ENCODE measurements at places on chromosomes 4 and X. TPM values are rescaled to one million over a fixed set of nuclear protein-coding genes. Genes with fewer than 3 reads are reported as not detected.
A peak's percentile ranks its signal among the peaks of the same experiment; 100 is the strongest.

GRCh38 chr4:91280551-91281290, 1023.0 kb upstream of the GRID2 start:
- H3K27me3 ChIP-seq = no peaks in the 10 kb centered on the region
- no peak overlapping the region for H3K27ac ChIP-seq
- no peak overlapping the region for H3K4me3 ChIP-seq
- no peaks in the 10 kb centered on the region for H3K36me3 ChIP-seq
- DNase-seq = no peak
- H3K4me1 ChIP-seq = no peaks in the 10 kb centered on the region

The FAM47A gene
- total RNA-seq = not detected

DNA sequence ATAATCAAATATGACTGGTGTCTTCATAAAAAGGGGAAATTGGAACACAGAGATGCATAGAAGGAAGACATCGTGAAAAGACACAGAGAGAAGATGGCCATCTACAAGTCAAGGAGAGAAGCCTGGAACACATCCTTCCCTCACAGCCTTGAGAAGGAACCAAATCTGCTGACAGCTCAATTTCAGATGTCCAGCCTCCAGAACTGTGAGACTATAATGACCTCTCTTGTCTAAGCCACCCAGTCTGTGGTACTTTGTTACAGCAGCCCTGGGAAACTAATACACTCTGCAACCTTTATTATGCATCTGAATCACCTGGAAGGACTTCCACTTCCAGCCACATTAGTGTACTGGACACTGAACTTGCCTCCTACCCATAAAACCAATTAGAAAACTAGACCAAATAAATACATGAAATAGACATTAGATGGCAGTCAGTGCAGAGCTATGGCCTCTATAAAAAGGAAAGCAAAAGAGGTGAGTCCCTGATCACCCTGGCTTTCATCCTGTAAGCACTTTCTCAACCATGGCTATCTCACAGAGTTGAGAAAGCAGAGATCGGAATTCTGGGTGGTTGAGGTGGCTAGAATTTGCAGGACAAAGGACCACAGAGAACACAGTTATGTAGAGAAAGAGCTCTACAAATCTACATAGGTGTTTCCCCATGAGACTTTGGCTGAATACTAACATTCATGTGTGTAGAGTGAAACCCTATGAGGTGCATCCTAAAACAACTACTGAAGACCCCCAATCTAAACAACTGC, 25.7 kb downstream of the GAB3 start:
- no peak overlapping the region for H3K4me3 ChIP-seq
- no peak for DNase-seq
- H3K27ac ChIP-seq = peak overlapping the region; percentile 62
- peaks cover 48% of the 10 kb centered on the region for H3K4me1 ChIP-seq
- no peaks in the 10 kb centered on the region for H3K27me3 ChIP-seq

GRCh38 chrX:22105971-22106370, 73.8 kb downstream of the PHEX start:
- no peak for DNase-seq
- H3K27me3 ChIP-seq = no peaks in the 10 kb centered on the region
- peaks cover 29% of the 10 kb centered on the region for H3K36me3 ChIP-seq
- H3K27ac ChIP-seq = no peak overlapping the region
- H3K4me3 ChIP-seq = no peak overlapping the region

DNA sequence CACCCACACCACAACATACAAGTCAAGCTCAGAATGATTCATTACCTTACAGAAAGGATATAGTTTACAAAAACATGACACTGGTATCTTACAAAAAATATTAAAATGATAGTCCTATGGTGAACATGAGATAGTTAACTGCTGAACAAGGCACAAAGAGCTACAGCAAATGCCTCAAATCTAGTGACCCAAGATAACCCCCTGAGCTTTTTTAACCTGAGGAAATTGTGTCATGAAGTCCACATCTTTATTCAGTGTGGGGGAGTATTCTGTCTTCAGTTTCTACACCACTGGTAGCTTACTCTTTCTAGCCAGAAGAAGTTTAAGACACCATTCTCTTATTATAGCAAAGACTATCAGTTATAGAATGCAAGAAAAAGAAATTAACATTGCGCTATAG, 218.7 kb downstream of the MAPK10 start:
- no peak overlapping the region for H3K4me3 ChIP-seq
- DNase-seq = no peak
- no peaks in the 10 kb centered on the region for H3K27me3 ChIP-seq
- H3K27ac ChIP-seq = no peak overlapping the region

The AREG gene
- 0.28 TPM for total RNA-seq

- no peak overlapping the region for H3K4me3 ChIP-seq
- no peaks in the 10 kb centered on the region for H3K27me3 ChIP-seq
Observed at GRCh38 chr4:124783847-124784246, 71.3 kb upstream of the ANKRD50 start.

The CXCL13 gene
- not detected for total RNA-seq
